ENCODE measurements at places on chromosomes 6 and 20. TPM values are rescaled to one million over a fixed set of nuclear protein-coding genes. Genes with fewer than 3 reads are reported as not detected.

Gene SLC35F1
- 6.2 TPM for total RNA-seq

Gene DEFB132
- not detected for total RNA-seq

Gene PKIG
- 186 TPM for total RNA-seq

Gene MTO1
- 23.0 TPM for total RNA-seq

Gene SOX18
- total RNA-seq = 37.4 TPM

Data from heart left ventricle (tissue), 16 donors.